ENCODE measurements at places on chromosomes 7 and 10. TPM values are rescaled to one million over a fixed set of nuclear protein-coding genes. Genes with fewer than 3 reads are reported as not detected.

CTAGE6 gene
- 0.98 TPM for total RNA-seq

- H3K27ac ChIP-seq = no peak overlapping the region
- no peaks in the 10 kb centered on the region for H3K27me3 ChIP-seq
- peaks cover 12% of the 10 kb centered on the region for H3K4me1 ChIP-seq
- no peaks in the 10 kb centered on the region for H3K36me3 ChIP-seq
- no peak overlapping the region for H3K4me3 ChIP-seq
These were observed 3.1 kb downstream of the GPER1 start for GRCh38 chr7:1090686-1091643.

GRCh38 chr10:11387044-11387443 lies 224.4 kb downstream of the USP6NL start:
- H3K27ac ChIP-seq = no peak overlapping the region
- no peaks in the 10 kb centered on the region for H3K27me3 ChIP-seq
- no peaks in the 10 kb centered on the region for H3K36me3 ChIP-seq
- DNase-seq = no peak
- H3K4me3 ChIP-seq = no peak overlapping the region
- peaks cover 2% of the 10 kb centered on the region for H3K4me1 ChIP-seq

DNA sequence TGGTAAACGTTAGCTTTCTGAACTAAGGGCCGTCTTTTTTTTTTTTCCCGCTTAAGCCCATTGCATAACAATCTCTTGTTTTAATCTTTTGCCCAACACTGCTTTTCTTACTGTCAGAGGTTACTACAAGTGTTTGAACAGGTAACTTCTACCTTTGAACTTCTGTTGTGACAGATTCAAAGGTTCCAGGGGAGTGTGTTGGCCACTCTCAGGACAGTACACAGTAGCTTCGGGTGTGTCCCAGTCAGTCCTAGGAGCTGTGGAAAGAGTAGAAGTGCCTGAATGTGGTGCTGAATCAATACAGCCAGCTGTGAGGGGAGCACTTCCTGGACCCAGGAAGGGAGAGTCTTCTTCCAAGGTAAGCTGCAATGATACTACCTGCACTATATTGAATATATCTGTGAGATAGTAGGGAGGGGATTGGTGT lies at the start of gene ACSL5:
ACSL5 (plus strand) TSS at position 205 of the 427 bp plus-strand sequence. CDS start 20,831 bp downstream, outside the sequence.
- no peaks in the 10 kb centered on the region for H3K27me3 ChIP-seq
- H3K36me3 ChIP-seq = peaks cover 7% of the 10 kb centered on the region
- peaks cover 41% of the 10 kb centered on the region for H3K4me1 ChIP-seq

DNA sequence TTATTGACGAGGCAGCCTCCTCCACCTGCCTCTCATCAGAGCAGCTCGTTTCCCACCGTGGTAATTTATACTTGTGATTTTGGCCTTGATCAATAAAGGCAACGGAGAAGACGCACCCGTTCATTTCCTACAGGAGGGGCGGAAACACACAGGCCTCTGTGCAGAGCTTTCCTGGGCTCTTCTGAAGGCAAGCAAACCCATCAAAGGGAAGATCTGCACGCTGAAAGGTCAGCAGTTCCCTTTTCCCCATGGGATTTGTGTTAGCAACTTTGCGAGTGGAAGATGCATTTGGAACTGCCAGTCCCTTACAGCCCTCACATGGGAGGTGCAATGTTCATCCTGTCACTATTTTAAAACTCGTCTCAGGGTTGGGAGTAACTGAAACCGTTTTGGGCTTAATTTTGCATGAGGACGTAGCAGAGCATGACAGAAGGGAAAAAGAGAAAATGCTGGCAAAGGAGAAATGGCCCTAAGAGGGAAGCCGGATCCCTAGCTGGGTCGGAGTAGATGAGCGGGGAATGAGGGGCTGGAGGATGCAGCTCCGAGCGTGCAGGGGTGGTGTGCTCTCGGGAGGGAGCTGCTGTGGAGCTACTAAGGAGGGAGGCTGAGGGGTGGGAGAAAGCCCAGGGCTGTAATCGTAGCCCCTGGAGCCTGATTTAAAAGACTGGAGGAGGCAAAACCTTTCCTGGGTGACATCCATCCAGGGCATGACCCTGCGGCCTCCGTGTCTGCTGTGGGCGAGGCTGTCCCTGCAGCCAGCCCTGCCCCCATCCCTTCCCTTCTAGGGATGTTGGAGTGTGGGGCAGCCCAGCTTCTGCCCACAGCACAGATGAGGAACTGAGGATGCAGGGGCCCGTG lies 111.1 kb upstream of the FAM20C start:
- no peak overlapping the region for H3K27ac ChIP-seq
- DNase-seq = no peak
- no peaks in the 10 kb centered on the region for H3K36me3 ChIP-seq
- H3K27me3 ChIP-seq = no peaks in the 10 kb centered on the region
- no peak overlapping the region for H3K4me3 ChIP-seq
- no peaks in the 10 kb centered on the region for H3K4me1 ChIP-seq

COL17A1 gene
- not detected for total RNA-seq

DNA sequence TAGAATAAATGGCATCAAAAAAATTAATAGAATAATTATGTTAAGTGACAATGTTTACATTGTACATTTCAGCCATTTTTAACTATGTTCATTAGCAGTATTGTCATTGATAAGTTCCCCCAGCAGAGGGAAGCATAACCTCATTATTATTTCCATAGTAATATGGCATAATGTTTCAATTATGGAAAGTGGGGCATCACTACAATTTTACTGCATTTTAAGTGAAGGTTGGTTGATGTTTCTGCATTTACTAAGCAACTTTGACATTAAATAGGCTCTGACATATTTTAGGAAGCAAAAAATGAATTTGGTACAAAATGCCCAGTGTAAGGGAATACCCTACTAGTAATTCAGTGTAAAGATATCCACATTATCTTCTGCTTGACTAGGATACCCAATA lies 218.3 kb downstream of the SEMA3A start:
- H3K27me3 ChIP-seq = no peaks in the 10 kb centered on the region
- no peaks in the 10 kb centered on the region for H3K4me1 ChIP-seq
- no peak overlapping the region for H3K4me3 ChIP-seq
- no peak for DNase-seq
- no peaks in the 10 kb centered on the region for H3K36me3 ChIP-seq

DNA sequence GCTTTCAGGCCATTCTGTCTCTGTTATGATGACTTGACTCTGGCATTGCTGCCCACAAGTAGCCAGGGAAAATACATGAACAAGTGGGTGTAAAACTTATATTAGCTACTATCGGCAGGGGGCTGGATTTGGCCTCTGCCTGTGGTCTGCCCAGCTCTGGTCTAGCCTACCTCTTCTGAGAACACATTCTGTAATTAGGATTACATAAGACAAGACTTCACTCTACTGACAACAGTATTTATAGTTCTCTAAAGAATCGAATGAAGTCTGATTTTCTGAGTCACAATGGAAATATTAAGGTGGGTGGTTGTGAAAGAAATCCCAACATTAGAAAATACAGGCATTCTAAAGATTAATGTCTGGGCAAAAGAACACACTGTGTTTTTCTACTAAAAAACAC lies 55.5 kb downstream of the DLD start:
- no peak overlapping the region for H3K4me3 ChIP-seq
- no peaks in the 10 kb centered on the region for H3K36me3 ChIP-seq
- no peak for DNase-seq
- no peaks in the 10 kb centered on the region for H3K27me3 ChIP-seq

GRCh38 chr10:124253006-124253405 lies 159.6 kb upstream of the CHST15 start:
- no peaks in the 10 kb centered on the region for H3K27me3 ChIP-seq
- no peak for DNase-seq
- H3K36me3 ChIP-seq = no peaks in the 10 kb centered on the region
- no peak overlapping the region for H3K27ac ChIP-seq
- no peak overlapping the region for H3K4me3 ChIP-seq

DNA sequence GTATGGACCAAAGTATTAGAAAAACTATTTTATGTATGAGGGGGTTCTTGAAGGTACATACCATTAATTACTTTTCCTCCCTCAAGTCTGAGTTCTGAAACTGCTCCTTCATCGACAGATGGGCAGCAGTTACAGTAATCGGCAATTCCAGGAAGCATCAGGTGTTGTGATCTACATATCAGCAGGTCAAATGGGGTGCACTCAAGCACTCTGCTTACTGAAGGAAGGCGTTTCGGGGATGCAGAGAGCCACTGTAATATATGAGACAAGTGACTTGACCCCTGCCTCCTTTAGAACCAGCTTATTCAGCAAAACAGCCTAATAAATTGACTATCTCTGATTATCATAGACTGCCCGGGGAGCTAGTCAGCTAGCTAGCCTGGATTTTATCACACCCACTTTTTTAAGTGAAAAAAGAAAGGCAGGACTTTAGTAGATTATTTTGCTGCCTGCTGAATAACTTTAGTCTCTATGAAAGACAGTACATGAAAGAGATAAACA lies 4.2 kb downstream of the SMNDC1 start:
- peaks cover 39% of the 10 kb centered on the region for H3K36me3 ChIP-seq
- no peak overlapping the region for H3K27ac ChIP-seq
- H3K27me3 ChIP-seq = no peaks in the 10 kb centered on the region
- peaks cover 55% of the 10 kb centered on the region for H3K4me1 ChIP-seq
- no peak overlapping the region for H3K4me3 ChIP-seq
- DNase-seq = no peak

DNA sequence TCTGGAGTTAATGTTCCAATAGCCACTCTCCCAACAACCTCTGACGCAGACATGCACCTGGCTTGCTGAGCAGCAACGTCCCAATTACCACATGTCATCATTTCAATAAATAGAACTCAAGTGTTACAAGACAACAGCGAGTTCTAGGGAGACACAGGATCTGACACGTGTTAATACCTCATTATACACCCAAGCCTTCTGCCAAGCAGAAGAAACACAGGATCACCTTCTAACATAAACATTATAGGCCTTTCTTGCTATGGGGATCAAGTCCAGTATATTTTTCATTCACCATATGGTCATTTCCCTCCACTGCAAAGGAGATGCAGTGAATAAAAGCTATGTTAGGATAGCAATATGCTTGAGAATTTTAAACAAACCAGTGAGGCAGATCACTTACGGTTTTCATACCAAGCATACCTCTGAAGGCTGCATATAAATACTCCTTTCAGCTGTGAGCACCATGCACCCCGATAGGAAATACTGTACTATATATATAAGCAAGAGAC lies 74.2 kb downstream of the JAZF1 start:
- H3K4me3 ChIP-seq = no peak overlapping the region
- no peak overlapping the region for H3K27ac ChIP-seq
- H3K4me1 ChIP-seq = no peaks in the 10 kb centered on the region
- no peaks in the 10 kb centered on the region for H3K27me3 ChIP-seq
- no peaks in the 10 kb centered on the region for H3K36me3 ChIP-seq

GRCh38 chr7:30116771-30117170 lies 18.0 kb upstream of the MTURN start:
- peaks cover 6% of the 10 kb centered on the region for H3K4me1 ChIP-seq
- peaks cover 6% of the 10 kb centered on the region for H3K36me3 ChIP-seq
- DNase-seq = no peak

- no peaks in the 10 kb centered on the region for H3K27me3 ChIP-seq
- H3K36me3 ChIP-seq = peaks cover 16% of the 10 kb centered on the region
- peak overlapping the region; percentile 97 for H3K27ac ChIP-seq
These were observed 495 bp downstream of the SFR1 start for GRCh38 chr10:104122225-104123107.

DNA sequence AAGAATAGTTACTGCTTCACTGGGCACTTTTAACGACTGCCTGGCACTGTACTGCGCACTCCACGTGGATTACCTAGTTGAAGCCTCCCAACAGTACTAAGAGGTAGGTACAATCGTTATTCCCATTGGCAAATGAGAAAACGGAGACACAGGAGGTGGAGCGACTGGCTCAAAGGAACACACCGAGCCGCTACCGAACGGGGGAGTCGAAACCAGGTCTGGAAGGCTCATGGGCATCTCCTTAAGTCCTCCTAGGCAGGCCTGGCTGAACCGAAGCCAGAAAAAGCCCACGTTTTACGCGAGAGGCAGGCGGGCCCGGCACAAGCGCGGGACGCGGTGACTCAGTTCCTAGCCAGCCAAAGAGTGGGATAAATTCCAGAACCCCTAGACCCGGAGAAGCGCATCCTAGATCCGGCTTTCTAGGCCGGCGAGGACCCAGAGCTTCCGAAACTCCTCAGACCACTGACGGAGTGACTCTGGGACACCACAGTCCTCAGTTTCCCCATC lies 472 bp downstream of the PDAP1 start:
- H3K27ac ChIP-seq = peak overlapping the region; percentile 92
- H3K4me1 ChIP-seq = peaks cover 48% of the 10 kb centered on the region
- peaks cover 35% of the 10 kb centered on the region for H3K36me3 ChIP-seq
- peak overlapping the region; percentile 89 for H3K4me3 ChIP-seq
- H3K27me3 ChIP-seq = no peaks in the 10 kb centered on the region

- DNase-seq = no peak
- no peaks in the 10 kb centered on the region for H3K4me1 ChIP-seq
- H3K36me3 ChIP-seq = no peaks in the 10 kb centered on the region
- H3K27me3 ChIP-seq = no peaks in the 10 kb centered on the region
- H3K27ac ChIP-seq = no peak overlapping the region
- H3K4me3 ChIP-seq = no peak overlapping the region
These were observed 4.1 kb downstream of the OR9A4 start for GRCh38 chr7:141920281-141920680.

GIMAP5 gene
- 32.1 TPM for total RNA-seq

DNA sequence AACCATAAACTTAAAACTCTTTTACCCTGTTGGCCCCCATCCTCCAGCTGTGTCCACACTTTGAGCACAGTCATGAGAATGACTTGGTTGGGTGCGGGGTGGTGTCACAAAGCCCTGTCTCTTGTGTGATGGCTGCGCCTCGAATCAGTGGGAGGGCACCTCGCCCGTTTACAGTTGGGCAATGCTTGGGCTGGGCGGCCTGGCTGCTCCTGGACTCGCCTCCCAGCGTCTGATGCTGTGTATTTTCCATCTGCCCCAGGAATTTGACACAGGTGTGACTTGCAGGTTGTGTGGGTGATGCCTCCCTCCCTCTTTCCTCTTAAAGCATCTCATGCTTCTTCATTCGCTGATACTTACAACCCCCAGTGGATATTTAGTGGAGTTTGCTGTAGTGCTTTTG lies 33.7 kb downstream of the CHST12 start:
- H3K4me1 ChIP-seq = no peaks in the 10 kb centered on the region
- H3K27ac ChIP-seq = no peak overlapping the region
- H3K27me3 ChIP-seq = no peaks in the 10 kb centered on the region

Data from activated naive CD4-positive, alpha-beta T cell treated with anti-CD3 and anti-CD28 coated beads for 36 hours (primary cell).